ENCODE measurements at places on chromosomes 1 and 21.

- DNase-seq = no peak
Measured at GRCh38 chr1:54706419-54706818, 9.2 kb upstream of the TTC4 start.

DNA sequence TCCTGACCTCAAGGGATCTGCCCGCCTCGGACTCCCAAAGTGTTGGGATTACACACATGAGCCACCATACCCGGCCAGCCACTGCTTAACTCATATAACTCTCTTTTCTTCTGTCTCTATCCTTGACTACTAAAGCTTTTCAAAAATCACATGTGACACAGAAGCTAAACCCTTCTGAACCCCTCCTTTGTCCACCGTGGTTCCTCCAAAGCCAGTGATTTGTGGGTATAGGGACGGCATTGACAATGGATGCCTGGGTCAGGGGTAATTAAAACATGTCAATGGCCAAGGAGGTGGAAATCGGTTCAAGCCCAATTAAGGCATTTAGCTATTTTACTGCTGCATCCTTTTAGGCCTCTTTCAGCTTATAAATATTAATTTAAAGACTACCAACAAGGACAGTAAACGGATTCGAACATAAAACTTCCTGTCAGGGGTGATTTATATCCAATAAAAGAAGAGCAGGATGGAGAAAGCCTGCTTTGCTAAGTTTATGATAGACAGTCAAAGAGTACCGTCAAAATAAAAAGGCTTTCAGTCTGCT, 242.3 kb downstream of the GPATCH2 start:
- no peak for DNase-seq

- no peak for DNase-seq
Measured at GRCh38 chr1:190273161-190273560, 204.5 kb downstream of the BRINP3 start.

DNA sequence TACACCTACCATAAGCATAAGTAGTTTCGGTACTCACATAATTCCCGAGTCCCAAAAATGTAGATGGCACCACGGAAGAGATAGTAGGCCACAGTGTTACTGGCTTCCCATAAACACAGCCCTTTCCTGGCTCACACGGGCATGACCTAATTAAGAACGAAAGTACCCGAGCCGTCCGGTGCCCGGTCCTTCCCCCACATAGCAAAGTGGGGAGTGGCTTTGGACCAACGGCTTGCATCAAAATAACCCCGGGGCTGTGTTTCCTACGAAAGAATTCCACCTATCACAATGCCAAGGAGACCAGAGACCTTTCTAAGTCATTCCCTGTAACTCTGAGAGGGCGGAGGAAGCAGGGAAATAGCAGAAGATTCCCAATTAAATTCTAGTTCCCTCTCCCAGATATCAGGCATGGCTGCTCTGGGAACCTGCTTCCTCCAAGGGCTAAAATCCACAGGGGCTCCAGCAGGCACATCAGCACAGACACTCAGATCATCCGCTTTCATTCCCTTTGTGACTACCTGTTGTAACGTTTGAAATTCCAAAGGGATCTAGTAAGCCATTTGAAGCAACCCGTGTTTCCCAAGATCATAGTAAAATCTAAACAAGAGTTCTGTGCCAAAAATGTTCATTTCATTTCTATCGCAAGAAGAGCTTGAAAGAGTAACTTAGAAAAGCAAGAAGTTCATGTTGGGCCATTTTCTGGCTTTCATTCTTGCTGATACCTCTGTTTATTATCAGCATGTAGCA, at the start of gene TMPRSS3:
TMPRSS3 (minus strand) TSS at position 148 of the 747 bp plus-strand sequence. CDS start 635 bp downstream, outside the sequence.
- no peak for DNase-seq

GRCh38 chr1:55700359-55701130, 485.4 kb upstream of the USP24 start:
- no peak for DNase-seq

DNA sequence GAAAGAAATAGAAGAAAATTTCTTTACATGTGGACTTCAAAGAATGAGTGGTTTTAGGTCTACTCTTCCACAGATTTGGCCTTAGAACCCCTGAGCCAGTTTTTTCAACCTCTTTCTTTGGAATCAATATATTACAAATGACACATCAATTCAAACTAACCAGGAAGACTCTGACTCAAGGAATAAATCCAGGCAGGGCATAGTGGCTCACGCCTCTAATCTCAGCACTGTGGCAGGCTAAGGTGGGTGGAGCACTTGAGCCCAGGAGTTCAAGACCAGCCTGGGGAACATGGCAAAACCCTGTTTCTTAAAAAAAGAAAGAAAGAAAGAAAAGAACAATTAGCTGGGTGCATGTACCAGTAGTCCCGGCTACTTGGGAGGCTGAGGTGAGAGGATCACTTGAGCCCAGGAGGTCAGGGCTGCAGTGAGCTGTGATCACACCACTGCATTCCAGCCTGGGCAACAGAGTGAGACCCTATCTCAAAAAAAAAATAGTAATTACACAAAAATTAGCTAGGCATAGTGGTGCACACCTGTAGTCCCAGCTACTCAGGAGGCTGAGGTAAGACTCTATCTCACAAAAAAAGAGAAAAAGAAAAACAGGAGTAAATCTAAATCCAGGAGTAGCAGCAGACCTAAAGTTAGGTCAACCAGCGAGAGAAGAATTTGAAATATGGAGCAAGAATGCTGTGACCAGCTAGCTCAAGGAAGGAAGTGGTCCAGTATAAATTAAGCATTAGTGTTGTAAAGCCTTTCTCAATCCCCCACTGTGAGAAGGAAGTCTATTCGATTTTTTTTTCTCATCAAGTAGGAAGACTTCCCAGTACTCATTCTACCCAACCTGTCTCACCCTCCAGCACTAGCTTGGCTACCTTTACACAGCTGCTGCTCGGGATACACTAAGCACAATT, 1.9 kb downstream of the SORT1 start:
- DNase-seq = no peak

DNA sequence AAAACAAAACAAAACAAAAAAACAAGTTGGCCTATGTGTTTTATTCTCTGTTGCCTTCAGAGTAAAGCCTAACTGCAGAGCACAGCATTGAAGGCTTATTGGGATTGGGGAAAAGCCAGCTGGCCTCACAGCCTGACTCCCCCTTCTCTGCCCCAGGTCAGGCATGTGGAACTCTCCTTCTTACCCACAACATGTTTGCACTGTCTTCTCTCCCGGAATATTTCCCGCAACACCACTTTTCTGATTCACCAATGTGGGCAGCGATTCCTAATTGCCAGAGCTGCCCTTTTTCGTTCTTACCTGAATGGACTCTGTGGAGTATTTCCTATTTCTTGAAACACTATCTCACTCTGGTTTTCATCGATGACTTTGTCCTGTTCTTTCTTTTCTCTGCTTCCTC, 2.8 kb upstream of the TARBP1 start:
- DNase-seq = no peak

DNA sequence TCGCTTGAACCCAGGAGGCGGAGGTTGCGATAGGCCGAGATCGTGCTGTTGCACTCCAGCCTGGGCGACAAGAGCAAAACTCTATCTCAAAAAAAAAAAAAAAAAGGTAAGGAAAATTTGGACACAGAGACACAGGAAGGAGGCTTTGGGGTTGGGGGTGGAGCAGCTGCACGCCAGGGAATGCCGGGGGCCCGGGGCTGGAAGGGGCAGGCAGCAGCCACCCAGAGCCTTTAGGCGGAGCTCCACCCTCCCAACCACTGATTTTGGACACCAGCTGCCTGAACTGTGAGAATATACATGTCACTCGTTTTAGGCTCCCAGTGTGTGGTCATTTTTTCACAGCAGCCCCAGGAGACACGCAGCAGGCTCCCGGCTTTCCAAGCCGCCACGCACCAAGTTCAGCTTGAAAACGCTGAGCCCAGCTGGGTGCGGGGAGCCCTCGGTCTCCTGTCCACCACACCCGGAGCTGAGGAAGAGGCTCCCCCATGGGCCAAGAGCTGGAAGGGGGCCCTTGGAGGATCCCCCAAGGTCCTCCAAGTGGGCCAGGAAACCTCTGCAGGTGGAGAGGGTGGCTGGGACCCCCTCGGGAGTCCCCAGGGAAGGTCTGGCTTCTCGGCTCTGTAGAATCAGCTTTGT, 5.9 kb upstream of the FAAP20 start:
- DNase-seq = no peak

GRCh38 chr1:107698161-107698560, 266.8 kb downstream of the VAV3 start:
- no peak for DNase-seq

GRCh38 chr1:39086865-39087409, 60.8 kb downstream of the NDUFS5 start:
- DNase-seq = no peak

- no peak for DNase-seq
Measured at GRCh38 chr1:94280541-94280940, 43.2 kb upstream of the ARHGAP29 start.

Data from activated CD8-positive, alpha-beta memory T cell treated with anti-CD3 and anti-CD28 coated beads for 1 hour (primary cell).